Tibial nerve (tissue), 4 donors: ENCODE measurements at places on chromosomes 1 and 21. TPM values are rescaled to one million over a fixed set of nuclear protein-coding genes. Genes with fewer than 3 reads are reported as not detected.

DNA sequence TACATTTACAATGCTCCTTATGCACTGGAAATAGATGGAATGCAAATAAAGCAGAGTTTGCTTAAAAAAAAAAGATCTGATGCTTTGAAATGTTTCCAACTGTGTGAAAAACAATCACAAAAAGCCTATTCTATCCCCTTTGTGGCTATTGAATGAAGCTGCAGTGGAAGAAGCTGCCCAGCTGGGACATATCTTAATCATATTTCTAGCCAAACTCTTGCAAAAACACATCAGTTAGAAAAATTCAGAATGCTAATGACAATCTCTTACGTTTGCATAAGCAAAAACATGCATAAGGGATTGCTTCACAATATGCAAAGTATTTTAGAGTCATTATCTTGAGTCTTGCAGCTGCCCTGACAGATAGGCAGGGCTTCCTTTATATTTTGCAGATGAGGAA is 526.4 kb upstream of the USP24 start:
- H3K36me3 ChIP-seq, result no peaks in the 10 kb centered on the region
- H3K4me3 ChIP-seq, result no peak overlapping the region
- no peaks in the 10 kb centered on the region for H3K4me1 ChIP-seq
- no peak for DNase-seq
- no peak overlapping the region for H3K27ac ChIP-seq
- H3K27me3 ChIP-seq, result no peaks in the 10 kb centered on the region

- H3K27me3 ChIP-seq, result no peaks in the 10 kb centered on the region
- H3K4me3 ChIP-seq, result no peak overlapping the region
- no peak overlapping the region for H3K27ac ChIP-seq
- H3K4me1 ChIP-seq, result peaks cover 16% of the 10 kb centered on the region
Observed at GRCh38 chr1:203589171-203589570, 37.5 kb upstream of the ATP2B4 start.

GRCh38 chr1:23622284-23622683 is 63.0 kb upstream of the ID3 start:
- DNase-seq, result no peak
- H3K36me3 ChIP-seq, result no peaks in the 10 kb centered on the region
- H3K4me1 ChIP-seq, result no peaks in the 10 kb centered on the region
- no peak overlapping the region for H3K27ac ChIP-seq
- H3K27me3 ChIP-seq, result peaks cover 20% of the 10 kb centered on the region

DNA sequence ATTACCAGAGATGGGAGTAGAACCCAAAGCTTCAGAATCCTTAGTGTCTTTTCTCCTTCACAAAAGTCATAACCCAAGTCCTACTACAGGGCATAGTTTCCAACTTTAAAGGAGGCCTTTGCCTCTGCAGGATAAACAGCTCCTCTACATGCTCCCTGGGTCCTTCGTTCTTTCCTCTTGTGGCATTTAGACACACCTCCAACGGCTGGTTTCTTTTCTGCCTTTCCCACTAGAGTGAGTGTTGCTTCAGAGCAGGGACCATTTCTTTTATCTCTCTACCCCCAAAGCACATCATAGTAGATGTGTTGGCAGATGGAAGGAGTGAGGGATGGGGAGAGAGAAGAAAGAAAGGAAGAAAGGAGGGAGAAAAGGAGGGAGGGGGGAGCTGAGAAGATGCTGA is 144.7 kb upstream of the SPATA6 start:
- no peak for DNase-seq
- peak overlapping the region; percentile 36 for H3K27ac ChIP-seq
- H3K4me1 ChIP-seq, result no peaks in the 10 kb centered on the region
- no peaks in the 10 kb centered on the region for H3K36me3 ChIP-seq

DNA sequence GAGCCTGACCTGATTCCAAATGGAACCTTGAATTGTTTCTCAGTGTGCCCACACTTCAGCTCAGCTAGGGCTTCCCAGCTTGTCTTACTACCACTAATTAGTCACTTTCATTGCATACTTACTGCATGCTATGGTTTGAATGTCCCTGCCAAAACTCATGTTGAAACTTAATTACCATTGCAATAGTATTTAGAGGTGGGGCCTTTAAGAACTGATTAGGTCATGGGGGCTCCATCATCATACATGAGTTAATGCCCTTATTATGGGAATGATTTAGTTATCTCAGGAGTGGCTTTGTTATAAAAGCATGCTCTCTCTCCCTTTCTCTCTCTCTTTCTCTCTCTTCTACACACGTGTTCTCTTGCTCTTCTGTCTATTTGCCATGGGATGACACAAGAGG is 68.3 kb downstream of the NENF start:
- no peak for DNase-seq
- no peaks in the 10 kb centered on the region for H3K36me3 ChIP-seq
- no peak overlapping the region for H3K27ac ChIP-seq
- no peaks in the 10 kb centered on the region for H3K27me3 ChIP-seq
- no peaks in the 10 kb centered on the region for H3K4me1 ChIP-seq
- H3K4me3 ChIP-seq, result no peak overlapping the region

- no peak overlapping the region for H3K4me3 ChIP-seq
- H3K27ac ChIP-seq, result no peak overlapping the region
- no peak for DNase-seq
- H3K4me1 ChIP-seq, result peaks cover 5% of the 10 kb centered on the region
- no peaks in the 10 kb centered on the region for H3K27me3 ChIP-seq
- no peaks in the 10 kb centered on the region for H3K36me3 ChIP-seq
Observed at GRCh38 chr1:44723064-44723463, 7.9 kb downstream of the RNU5D-1 start.

- no peak overlapping the region for H3K27ac ChIP-seq
- no peak overlapping the region for H3K4me3 ChIP-seq
- H3K27me3 ChIP-seq, result no peaks in the 10 kb centered on the region
- no peaks in the 10 kb centered on the region for H3K4me1 ChIP-seq
Observed at GRCh38 chr1:156553860-156554485, 18.4 kb downstream of the IQGAP3 start.

DNA sequence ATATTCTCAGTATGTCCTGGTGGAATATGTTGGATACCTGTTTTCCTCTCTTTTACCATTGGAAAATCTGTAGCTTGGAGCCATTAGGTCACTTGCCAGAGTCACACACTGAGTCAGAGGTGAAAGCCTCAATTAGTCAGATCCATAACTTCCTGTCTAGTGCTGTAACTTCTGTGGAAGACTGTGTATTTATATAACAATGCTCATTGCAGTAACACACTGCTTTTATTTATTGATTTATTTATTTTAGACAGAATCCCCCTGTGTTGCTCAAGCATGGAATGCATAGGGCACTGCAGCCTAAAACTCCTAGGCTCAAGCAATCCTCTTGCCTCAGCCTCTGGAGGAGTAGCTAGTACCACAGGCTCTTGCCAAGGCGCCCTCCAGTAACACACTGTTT is 1.3 kb upstream of the DOCK7 start:
- no peak for DNase-seq
- no peak overlapping the region for H3K27ac ChIP-seq
- H3K36me3 ChIP-seq, result no peaks in the 10 kb centered on the region

DNA sequence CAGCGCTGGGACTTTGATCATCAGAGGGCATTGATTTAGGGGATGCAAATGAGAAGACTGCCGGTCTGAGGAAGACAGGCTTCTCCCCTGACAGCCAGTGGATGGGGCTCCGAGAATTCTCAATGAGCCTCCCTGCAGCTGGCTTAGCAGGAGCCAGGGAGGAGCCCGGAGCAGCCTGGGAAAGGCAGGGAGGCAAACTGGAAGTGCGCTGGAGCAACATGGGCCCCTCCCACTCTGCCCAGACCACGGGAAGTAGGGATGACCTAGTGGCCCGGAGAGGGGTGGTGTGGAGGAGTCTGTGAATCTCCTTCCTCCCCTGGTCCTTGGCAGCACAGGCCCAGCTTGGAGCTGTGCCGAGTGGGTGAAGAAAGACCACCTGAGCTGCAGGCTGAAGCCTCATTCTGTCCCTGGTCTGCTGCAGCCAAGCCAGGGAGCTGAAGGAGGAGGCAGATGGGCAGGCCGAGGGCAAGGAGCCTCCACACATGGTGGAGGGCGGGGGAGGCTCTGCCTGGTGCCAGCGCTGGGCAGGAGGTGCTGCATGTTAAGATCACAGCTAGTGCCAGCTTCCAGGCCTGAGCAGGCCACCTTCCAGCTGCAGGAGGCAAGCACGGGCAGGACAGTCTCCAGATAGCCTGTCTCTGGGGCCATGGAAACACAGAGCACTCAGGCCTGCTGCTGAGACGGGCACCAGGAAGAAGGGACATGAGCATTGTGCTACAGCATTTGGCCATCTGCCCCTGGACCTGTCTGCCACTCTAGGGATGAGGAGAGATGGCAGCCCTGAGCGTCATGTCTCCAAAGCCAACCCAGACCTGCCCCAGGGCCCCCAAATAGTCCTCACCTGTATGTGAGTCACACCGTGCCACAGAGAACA is 12.2 kb upstream of the CLSTN1 start:
- H3K27me3 ChIP-seq, result no peaks in the 10 kb centered on the region
- no peak overlapping the region for H3K4me3 ChIP-seq
- no peaks in the 10 kb centered on the region for H3K4me1 ChIP-seq

DNA sequence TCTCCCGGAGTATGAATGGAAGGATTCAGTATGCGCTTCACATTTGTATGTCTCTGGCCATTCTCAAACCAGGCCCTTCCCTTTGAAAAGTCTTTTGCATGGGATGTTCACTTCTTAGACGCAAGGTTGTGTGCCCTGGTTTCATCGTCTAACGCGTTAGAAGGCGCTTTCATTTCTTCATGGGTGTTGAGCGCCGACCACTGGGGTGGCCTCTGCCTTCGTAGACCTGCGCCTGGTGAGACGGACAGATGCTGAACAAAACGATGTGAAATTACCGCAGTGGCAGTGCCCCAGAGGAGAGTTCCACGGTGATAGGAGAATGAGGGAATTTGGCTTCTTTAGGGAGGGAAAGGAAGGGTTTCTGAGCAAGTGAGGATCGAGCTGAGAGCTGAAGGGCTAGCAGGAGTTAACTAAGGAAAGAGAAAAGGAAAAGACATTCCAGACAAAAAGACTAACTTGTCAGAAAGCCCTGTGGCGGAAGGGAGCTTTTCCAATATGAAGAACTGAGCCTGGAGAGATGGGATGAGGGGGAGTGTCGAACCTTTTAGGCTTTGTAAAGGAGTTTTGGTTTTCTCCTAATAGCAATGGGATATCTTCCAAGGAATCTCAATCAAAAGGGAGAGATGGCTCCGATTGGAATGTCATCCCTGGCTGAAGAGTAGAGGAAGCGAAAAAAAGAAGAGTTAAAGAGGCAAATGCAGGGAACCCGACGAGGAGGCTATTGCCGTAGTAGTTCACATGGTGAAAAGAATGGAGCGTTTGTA is 951 bp downstream of the GGPS1 start:
- DNase-seq, result peak; percentile 16
- no peaks in the 10 kb centered on the region for H3K27me3 ChIP-seq
- H3K4me1 ChIP-seq, result peaks cover 48% of the 10 kb centered on the region

DNA sequence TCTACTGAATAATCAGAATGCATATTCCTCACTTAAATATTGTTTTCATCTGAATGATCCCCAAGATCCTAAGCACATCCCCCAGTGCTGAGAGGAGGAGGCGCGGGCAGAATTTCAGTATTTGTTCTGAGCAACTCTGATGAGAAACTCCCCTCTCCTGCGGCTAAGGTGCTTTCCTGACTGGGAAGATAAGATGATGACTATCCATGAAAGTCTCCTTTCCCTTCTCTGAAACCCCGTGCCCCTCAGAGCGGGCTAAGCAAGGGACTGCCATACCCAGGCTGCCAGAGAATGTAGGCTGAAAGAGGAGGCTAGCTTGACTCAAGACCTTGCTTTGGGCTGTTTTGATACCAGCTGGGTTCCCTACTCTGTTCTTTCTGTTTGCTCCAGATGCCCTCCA is 39.7 kb upstream of the IPO9 start:
- no peak overlapping the region for H3K4me3 ChIP-seq
- DNase-seq, result no peak
- peaks cover 58% of the 10 kb centered on the region for H3K4me1 ChIP-seq

DNA sequence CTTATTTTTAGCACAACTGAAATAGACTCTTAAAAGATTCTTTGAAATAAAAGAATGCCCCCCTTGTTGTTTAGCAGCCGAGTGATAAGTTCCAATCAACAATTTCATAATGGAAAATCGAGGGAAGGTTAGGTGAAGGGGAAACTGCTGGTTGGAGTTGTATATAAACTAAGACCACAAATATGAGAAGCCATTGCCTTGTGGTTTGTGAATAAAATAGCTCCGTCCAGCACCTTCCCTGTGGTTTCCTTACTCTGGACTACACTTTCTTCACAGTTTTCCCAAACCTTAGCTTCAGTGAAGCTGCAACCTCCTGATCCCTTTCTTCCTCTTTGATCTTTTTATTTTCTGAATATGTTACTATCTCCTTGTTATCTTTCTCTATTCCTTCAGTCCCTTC is 6.7 kb upstream of the RAB3GAP2 start:
- no peak for DNase-seq
- no peak overlapping the region for H3K27ac ChIP-seq
- no peaks in the 10 kb centered on the region for H3K27me3 ChIP-seq
- no peak overlapping the region for H3K4me3 ChIP-seq
- H3K36me3 ChIP-seq, result no peaks in the 10 kb centered on the region

DNA sequence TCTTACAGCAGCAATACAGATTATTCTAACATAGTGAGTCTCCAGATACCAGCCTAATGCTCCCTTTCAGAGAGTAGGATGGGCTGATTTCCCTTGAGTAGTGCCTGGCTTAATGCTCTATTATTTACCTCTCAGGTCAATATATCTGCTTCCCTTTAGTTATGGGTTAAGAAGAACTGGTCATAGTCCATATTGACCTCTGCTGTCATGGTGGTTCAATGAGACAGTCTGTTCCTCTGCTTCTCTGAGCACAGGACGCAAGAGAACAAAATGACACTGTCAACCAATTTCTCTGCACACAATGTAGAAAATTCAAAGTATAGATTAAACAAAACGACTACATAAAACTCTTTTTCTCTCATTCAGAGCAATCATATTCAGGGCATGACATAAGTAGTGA is 2.9 kb downstream of the MRAP start:
- H3K27me3 ChIP-seq, result no peaks in the 10 kb centered on the region
- no peaks in the 10 kb centered on the region for H3K36me3 ChIP-seq
- no peak for DNase-seq
- H3K4me1 ChIP-seq, result peaks cover 14% of the 10 kb centered on the region
- H3K27ac ChIP-seq, result no peak overlapping the region

DNA sequence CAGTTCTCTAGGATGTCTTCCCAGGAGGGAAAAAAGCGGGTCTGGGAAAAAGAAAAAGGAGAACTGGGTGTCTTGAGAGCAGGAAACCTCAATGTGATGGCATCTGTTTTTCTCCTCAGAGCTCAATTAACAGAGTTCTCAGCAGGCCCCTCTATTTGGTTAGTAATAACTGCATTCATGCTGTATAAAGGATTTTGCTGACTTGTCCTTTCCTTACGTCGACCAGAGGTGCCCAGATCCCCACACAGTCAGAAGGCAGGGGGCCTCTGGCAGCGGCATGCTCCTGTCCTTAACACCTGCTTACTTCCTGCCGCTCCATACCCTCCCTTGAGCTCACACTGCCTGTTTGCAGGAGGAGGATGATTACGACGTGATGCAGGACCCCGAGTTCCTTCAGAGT is 12.3 kb downstream of the PSMD4 start:
- H3K27ac ChIP-seq, result no peak overlapping the region
- no peak for DNase-seq
- H3K4me1 ChIP-seq, result no peaks in the 10 kb centered on the region
- peaks cover 3% of the 10 kb centered on the region for H3K36me3 ChIP-seq

The FCRL6 gene
- 2.2 TPM for total RNA-seq

The SPRR2E gene
- total RNA-seq, result not detected

The MSH4 gene
- total RNA-seq, result 0.98 TPM

The ZNF648 gene
- total RNA-seq, result 0.20 TPM

The CCDC27 gene
- not detected for total RNA-seq

The TCHH gene
- total RNA-seq, result 0.60 TPM

The PSRC1 gene
- total RNA-seq, result 33.0 TPM
